ENCODE measurements at places on chromosomes 16 and 17.

DNA sequence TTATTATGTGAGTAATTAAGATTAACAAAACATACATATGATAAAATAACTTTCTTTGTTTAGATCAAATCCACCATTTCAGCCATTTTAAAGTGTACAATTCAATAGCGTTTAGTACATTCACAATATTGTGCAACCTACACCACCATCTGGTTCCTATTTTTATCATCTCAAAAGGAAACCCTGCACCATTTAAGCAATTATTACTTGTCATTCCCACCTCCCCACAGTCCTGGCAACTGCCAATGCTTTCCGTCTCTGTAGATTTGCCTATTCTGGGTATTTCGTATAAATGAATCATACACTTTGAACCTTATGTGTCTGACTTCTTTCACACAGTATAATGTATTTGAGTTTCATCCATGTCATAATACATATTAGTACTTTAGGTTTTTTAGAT lies 162.5 kb upstream of the CNTNAP4 start:
- DNase-seq = no peak

DNA sequence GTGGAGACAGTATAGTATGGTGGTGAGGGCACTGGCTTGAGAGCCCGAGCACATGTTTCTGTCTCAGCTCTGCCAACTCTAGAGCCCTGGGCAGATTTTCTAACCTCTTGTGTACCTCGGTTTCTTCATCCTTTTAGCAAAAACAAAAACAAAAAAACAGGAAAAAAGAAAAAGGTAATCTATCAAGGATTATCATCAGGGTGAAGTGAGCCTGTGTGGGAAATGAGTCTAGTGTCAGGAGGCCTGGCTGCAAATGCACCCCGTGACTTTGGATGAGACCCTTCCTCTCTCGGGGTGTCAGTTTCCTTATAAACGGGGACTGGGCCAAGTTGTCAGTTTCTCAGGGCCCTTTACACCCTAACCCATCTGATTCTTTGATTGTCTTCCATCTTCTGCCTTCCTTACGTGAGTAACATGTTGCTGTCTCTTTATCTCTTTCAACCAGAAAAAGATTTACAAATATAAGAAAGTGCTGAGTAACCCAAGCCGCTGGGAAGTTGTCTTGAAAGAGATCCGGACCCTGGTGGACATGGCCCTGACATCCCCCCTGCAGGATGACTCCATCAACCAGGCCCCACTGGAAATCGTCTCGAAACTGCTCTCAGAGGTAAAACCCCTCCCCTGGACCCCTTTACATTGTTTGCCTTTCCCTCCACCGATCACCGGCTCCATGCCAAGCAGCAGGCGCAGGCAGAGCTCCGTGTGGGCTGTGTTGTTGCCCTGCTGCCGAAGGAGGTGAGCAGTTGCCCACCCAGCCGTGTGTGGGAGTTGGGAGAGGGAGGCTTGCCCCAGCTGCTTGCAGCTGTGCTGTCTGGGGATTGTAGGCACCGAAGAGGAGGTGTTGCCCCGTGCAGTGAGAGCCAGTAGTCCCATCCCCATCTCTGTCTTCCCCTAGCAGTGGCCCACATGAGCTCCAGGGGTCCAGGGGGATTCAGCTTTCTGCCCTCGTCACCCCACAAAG lies 127.1 kb upstream of the PLCG2 start:
- peak; percentile 66 for DNase-seq

DNA sequence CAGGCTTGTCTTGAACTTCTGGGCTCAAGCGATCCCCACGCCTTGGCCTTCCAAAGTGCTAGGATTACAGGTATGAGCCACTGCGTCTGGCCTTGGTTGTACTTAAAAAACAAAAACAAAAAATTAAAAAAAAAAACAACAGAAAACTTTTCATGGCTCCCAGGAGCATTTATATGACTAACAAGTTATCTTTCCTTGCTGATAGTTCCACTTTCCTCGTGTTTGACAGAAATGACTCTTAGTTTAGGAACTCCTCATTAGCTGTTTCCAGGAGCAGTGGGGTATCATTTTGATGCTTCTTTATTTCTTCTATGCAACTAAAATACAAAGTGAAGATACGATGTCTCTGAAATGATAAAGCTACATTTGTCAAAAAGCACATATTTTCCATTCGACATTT lies 165.4 kb downstream of the PRKCA start:
- no peak for DNase-seq

GRCh38 chr17:17736205-17737183 lies 55.2 kb downstream of the RAI1 start:
- DNase-seq = no peak

- no peak for DNase-seq
Observed at GRCh38 chr16:28167221-28167620, 44.5 kb downstream of the XPO6 start.

DNA sequence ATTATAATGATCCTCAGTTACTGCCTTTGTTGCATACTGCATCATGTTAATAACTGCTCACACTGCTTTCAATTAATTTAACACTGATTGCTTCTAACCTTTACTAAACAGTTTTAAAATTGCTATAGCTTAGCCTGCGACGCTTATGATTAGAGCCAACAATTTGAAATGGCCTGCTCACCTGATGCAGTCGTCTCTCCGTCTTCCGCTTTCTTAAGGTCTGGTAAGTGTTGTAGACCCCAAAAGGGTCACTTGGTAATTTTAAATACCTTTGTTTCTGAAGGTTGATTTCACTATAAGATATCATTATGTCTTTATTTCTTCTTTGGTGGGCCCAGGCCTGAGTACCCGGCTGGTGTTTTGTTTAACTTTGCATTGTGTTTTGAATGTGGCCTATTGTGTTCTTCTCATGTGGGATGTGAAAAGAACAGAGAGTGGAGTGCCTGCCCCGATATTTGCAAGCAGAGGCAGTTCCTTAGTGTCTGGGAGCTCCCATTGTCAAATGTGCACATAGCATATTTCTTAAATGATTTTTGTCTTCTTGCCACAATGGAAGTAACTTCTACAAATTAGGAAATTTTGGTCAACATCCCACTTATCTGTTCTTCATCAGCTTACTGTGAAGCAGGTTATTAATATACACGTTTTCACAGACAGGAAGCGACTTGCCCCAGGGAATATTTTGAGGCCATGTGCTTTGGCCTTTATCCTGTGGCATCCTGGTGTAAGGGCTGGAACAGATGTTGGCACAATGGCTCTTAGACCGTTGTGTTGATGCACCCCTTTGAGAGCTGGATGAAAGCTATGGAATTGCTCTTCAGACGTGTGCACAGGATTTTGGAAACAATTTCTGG lies 2.9 kb downstream of the PHKB start:
- no peak for DNase-seq

GRCh38 chr17:30095507-30096244 lies 20.9 kb upstream of the NSRP1 start:
- peak; percentile 22 for DNase-seq

GRCh38 chr17:34616148-34616547 lies 36.8 kb downstream of the TMEM132E start:
- peak; percentile 91 for DNase-seq

GRCh38 chr16:71726476-71727315 lies 2.2 kb upstream of the PHLPP2 start:
- no peak for DNase-seq

DNA sequence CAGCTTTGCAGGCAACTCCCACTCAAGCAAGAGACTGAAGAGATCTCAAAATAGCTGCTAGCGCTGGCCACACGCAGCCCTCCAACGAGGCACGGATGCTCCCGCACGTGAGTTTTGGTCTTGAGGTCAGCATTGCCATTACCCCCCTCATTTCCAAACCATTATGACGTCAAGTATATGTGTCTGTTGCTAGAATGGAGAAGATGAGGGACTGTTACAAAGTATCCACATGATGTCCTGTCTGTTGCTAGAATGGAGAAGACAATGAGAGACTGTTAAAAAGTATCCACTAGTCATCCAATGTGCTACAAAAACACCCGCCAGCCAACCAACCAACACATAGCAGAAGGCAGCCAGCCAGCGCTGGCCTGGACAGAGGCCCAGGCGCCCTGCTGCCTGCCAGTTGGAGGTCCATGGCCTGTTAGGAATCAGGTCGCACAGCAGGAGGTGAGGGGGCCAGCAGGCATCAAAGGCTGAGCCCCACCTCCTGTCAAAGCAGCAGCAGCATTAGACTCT lies 24.8 kb downstream of the KLHDC4 start:
- no peak for DNase-seq

GRCh38 chr16:84726669-84727467 lies 27.1 kb downstream of the USP10 start:
- no peak for DNase-seq

DNA sequence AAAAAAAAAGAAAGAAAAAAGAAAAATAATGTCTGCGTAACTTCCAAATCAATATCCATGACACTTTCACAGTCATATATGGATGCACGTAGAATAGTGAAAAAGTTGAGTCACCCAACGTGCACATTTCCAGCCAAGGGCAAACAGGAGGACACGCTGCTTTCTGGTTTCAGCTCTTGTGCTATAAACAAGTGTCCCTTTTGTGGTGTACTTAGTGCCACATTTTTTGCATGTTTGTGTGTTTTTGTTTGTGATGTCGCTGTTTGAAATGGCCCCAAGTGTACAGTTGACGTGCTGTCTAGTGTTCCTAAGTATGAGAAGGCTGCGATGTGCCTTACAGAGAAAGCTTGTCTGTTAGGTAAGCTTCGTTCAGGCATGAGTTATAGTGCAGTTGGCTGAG lies 2.9 kb downstream of the CHD9 start:
- DNase-seq = no peak

DNA sequence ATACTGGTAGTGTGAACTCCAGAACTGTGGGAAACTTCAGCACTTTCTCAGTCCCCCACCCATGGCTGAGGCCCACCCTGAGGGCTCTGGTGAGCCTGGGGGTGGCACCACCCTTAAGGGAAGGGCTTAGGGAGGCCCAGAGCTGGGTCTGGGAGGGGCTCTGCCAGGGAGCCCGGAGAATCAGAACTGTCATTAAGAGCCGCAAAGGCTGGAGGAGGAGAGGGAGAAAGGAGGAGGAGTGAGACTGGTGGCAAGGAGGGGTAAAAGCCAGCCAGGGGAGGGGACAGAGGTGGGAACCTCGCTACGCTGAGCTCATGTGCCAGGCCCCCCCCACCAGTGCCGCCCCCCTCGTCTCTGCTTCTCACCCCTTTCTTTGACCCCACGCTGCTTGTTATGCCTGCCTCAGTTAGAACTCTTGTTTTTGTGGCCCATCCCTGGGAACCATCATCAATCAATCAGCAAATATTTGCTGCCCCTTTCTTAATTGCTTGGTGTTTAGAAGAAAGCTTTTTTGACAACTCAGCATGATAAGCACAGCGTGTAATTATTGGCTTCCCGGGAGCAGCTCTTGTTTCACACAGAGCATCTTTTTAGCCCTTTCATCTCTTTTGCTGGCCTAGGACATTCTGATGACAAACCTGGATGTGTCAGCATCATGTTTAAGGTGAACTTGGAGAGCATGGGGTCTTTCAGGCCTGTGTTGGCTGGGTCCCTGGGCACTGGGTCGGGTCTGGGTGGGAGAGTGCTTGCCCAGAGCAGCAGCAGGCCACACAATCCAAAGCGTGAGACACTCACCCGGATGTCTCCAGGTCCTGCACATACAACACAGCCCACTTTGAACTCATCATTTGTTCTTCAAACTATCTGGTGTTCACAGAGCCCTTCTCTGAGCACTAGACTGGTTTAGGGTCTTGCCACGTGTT lies 77.7 kb downstream of the NETO2 start:
- no peak for DNase-seq

GRCh38 chr16:88088161-88088581 lies 136.9 kb downstream of the BANP start:
- DNase-seq = no peak

GRCh38 chr16:31351246-31351941 lies 3.6 kb upstream of the ITGAX start:
- DNase-seq = no peak

DNA sequence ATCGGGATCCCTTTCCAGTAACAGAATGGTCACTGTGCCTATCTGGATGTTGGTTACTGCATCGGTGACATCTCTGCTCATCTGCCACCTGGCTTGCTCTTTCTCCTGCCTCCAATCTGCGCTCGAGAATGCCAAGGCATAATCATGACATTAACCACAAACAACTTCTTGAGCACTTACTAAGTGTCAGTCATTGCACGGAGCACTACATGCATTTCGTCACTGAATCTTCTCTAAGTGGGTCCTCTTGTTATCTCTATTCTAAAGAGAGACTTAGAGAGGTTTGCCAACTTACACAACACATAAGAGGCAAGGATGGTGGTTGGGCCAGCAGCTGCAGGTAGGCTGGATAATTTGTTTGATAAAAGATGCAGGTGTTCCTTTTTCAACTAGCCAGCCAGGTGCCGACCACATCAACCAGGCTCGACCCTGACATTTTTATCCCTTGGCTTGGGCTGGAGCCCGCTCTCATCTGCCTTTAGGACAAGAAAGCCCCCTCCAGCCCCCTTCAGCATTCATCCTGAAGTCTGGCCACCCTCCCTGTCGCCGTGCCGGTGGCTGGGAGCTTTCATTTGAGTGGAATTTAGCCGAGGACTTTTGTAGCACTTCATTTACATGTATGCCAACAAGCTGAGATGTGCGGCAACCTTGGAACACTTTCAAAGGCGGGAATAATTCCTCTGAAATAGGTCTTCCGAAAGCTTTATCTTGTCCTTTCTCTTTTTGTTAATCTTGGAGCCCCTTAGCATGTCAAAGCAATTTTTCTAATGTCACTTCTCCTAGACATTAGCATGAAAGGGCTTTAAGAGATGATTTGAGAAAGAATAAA lies 89.3 kb upstream of the NKD1 start:
- DNase-seq = peak; percentile 98

DNA sequence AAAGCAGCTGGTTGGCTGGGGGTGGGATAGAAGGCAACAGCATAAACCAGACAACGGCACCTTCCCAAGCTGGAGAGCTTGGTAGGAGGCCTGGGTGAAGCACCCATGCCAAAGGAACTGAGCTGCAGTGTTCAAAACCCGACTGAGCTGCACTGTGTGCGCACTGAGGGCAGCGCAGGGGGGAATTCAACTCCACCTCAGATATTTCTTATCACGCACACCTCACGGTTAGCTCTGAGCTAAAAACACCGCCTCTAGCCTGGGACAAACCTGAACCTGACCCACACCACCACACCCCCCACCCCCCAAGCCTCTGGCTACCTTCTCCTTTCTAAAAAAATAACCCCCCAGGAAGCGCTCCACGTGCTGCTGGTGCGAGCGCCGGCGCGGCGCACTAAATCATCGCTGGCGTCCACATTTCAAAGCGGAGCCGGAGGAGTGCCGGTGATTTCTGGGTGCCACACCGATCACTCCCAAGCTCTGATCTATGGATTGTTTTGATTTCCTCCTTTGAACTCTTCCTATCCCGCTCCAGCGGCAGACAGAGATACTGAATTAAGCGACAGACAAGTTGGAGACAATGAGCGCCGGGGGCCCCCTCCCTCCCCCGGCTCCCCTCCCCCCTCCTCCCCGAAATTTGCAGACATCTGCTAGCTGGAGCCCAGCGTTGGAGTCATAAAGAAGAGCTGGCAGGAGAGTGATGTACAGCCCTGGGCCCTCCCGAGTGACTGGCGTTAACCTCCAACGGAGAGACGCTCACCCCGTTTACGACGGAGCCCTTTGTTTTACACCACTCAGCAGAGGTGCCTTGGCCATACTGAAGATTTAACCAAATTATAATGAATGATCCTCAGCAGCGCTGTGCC lies 85.0 kb downstream of the NOG start:
- DNase-seq = peak; percentile 46
